ENCODE measurements at places on chromosomes 7 and 10.

DNA sequence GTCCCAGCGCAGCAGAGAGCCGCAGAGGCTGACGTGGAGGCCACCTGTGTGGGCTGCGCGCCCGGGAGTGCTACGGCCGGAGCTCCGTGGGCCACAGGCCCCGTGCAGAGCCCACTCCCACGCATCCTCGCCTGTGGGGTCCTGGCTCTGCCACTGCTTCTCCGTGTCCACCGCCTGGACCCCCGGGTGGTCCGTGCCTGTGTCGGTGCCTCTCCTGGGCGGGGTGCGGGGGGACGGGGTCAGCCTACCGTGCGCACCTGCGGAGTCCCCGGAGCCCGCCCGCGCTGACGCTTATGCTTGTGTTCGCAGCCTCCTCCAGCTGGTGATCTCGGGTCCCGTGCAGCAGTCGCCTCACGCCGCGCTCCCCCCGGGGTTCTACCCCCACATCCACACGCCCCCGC, 7.8 kb upstream of the ZNF853 start:
- no peak for DNase-seq

DNA sequence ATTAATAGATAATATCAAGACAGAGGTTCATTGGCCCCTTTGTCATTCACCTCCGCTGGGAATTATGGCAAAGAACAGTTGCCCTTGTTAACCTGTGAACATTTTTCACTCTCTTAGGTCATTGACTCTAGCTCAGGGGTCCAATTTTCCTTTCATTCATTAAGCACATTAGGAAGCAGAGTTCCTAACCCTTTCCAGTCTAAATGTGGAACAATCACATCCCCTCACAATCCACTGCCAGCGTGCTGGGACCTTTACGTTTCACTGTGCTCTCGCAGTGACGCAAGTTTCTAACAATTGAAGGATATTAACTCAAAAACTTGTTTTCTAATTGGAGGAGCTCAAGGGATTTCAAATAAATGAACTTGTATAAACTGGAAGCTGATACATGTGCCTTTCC, 79.3 kb upstream of the MEOX2 start:
- no peak for DNase-seq

DNA sequence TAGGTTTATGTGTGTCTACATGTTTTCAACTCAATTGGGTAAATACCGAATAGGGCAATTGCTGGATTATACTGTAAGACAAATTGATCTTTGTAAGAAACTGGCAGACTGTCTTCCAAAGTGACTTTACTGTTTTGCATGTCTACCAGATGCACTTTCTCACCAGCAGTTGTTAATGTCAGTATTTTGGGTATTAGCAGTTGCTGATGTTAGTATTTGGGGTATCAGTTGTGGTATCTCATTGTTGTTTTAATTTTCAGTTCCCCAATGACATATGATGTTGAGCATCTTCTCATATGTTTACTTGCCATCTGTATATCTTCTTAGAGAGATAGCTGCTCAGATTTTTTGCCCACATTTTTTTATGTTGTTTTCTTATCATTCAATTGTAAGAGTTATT, 10.6 kb downstream of the PDE6C start:
- no peak for DNase-seq

GRCh38 chr7:44060091-44060947, 5.0 kb downstream of the PGAM2 start:
- DNase-seq: no peak

DNA sequence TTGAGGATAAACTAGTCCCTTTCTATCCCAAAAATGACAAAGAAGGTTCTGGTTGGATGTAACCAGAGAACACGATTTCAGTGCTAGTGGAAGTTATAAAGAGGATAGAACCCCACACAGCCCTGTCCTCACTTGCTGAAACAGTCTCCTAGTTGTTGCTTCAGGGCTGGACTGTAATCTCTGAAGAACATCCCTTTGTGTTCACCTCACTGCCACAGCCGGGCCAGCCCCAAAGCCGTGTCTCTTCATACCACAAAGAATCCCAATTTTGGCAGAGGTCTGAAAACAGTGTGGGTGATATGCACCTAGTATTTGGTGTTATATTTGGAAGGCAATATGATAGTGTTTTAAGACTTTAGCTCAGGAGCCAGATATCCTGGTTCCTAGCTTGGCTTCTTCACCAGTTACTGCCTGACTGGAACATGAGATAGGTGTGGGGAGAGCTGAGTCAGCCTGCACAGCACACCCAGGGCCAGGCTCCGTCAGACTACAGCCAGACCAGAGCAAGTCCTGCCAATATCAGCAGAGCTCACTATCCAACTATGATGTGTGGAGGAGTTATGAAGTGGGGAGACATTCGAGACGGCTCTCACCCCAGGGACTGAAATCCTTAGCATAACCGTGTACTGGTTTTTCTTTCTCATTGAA, 21.2 kb downstream of the CYP3A4 start:
- DNase-seq: no peak

DNA sequence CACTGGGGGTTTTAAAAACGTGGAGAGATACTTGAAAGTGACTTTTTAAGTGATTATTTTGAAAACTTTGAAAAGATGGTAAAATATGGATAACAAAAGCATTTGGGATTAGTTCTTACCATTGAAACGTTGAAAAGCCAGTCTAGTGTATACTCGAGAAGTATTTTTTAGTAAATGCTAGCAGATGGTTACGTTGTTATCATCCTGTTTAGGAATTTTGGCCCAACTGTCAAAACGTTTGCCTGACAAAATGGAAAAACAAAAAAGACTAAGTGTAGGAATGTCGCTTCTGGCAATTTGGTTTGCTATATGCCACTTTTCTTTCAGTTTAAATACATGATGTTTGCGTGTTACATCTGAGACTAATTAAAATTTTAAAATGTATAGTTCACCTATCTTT, 1.2 kb downstream of the RBM33 start:
- DNase-seq: no peak

- no peak for DNase-seq
These were observed 292.4 kb upstream of the SP4 start for GRCh38 chr7:21135437-21135836.

DNA sequence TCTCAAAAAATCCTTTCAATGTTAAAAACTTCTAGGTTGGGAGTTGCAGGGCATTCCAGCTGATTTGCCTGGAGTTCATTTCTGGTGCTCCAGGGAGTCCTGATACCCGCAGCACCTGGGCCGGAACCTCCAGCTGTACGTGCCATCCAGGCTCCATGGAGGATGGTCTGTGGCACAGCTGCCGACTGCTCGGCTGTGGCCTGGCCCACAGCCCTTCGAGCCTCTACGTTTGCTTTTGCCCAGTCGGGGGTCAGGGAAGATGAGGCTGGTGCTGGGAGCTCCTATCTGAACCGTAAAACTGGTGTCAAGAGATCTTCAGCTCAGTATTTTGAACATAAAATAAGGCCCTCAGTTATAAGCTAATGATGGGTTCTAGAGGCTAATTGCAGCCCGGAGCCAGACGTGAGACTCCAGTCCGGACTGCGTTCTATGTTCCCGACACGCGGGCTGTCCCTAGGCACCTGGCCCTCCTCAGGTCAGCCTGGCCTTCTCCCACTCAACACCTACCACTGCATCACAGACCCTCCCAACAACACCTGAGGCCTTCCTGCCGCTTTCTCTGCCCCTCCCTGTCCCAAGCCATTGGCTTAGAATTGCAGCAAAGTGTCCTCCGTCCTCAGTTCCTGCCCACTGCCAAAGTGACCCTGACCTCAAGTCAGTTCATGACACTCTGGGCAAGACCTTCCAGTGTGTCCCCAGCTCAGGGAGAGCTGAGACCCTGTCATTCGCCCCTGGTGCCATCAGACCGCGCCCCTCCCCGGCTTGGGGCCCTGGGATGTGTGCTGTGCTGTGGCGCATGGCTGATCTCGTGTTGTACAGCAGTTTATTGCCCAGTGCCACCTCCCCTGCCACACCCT, 64.2 kb upstream of the DNAJB6 start:
- no peak for DNase-seq

DNA sequence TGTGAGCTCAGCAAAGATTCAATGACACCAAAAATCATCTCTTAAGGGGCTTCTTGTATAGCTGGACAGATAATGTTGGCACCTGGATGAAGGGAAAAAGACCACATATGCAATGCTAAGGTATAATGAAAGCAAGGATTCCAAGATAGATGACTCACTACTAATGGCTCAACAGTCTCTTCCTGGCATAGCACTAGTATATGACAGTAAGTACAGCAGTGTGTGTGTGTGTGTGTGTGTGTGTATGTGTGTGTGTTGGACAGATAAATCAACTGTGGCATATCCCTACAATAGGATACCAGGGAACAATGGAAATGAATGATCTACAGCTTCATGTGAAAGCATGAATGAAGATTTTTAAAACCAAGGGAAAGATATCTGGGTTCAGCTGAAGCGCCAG, 257.1 kb downstream of the SFMBT2 start:
- DNase-seq: no peak

- DNase-seq: no peak
These were observed 369.5 kb downstream of the ABCA13 start for GRCh38 chr7:48540746-48541145.

- DNase-seq: no peak
These were observed 7.6 kb downstream of the LRIT2 start for GRCh38 chr10:84217746-84218145.

DNA sequence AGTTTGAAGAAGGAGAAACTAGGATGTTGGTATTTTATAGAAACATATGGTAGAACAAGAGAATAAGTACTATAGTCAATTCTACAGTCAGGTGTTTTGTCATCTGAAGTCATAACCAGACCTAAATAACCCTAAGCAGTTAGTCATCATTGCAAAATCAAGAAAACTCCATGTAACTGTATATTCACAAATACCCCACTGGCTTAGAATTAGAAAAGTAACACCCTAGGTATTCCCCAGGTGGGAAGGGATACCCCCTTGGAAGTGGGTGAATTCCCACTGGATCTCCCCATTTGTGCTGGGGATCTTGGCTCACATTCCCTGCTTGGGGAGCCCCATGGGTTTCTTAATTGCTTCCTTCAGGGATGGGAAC, 45.9 kb upstream of the ITGB8 start:
- no peak for DNase-seq

- no peak for DNase-seq
These were observed 5.4 kb upstream of the SUV39H2 start for GRCh38 chr10:14873090-14873760.

DNA sequence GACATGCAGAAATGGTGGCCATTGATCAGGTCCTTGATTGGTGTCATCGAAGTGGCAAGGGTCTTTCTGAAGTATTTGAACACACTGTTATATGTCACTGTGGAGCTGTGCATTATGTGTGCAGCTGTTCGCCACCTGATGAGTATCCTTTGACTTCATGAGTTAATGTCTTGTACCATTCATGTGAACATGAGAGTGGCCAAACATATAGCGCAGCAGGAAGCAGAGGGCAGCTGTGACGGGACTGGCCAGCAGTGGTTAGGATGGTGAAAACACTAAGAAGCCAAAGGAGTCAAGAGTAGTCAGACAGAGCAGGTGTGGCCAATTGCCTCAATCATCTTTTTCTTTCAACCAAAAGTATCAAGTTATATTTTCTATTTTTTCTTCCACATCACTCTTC, 167.4 kb downstream of the IMMP2L start:
- DNase-seq: no peak

- DNase-seq: no peak
These were observed 4.9 kb downstream of the PKD2L1 start for GRCh38 chr10:100325158-100325557.

DNA sequence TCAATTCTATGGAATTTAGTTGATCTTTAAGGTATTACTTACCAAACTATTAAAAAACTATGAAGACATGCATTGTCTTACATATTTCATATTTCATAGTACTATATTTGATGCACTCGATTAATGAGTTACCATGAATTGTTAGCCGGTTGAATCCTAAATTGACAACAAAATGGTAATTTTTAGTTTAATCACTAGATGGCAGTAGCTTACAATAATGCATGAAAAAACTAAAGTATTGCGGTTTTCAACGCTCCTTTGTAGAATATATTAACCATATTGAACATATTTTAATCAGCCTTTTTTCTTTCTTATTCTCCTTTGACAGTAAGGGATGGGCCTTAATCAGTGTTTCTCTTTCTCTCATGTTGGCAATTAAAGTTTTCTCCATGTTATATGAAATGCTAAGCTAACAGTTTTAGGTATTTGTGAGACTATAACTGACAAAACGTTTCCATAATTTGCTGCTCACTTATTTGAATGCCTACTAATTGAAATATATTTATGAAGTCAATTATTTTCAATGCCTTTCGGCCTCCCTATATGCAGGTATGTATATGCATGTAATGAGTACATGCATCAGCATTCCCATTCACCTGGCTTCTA, 48.5 kb upstream of the ARL4A start:
- DNase-seq: no peak
